Activated T-helper 1 cell treated with anti-CD3 and anti-CD28 coated beads, Interleukin-12 subunit alpha, Interleukin-12 subunit beta, Interleukin-2, Interleukin-4 antibody, amounts not matched to agents 30 ng/mL and 10 ng/mL and 1 ng/mL, durations not matched to agents 14 hours and 24 hours and 36 hours (primary cell): ENCODE measurements at places on chromosomes 16 and 17. TPM values are rescaled to one million over a fixed set of nuclear protein-coding genes. Genes with fewer than 3 reads are reported as not detected.
A peak's percentile ranks its signal among the peaks of the same experiment; 100 is the strongest.

RND2 gene
- 0.07 TPM in 1 of 2 replicates, not detected in the other for total RNA-seq

USP43 gene
- not detected in 2 replicates for total RNA-seq

ITGAX gene
- total RNA-seq: 63.8 and 65.0 TPM in 2 replicates

CCL16 gene
- not detected in 2 replicates for total RNA-seq

TMEM208 gene
- total RNA-seq: 68.5 and 72.4 TPM in 2 replicates

- no peaks in the 10 kb centered on the region for H3K36me3 ChIP-seq
- H3K27me3 ChIP-seq: no peaks in the 10 kb centered on the region
- DNase-seq: no peak
- H3K4me1 ChIP-seq: no peaks in the 10 kb centered on the region
Measured at GRCh38 chr17:7818026-7818425, 16.0 kb upstream of the KDM6B start.

- peaks cover 18% of the 10 kb centered on the region for H3K36me3 ChIP-seq
- H3K27me3 ChIP-seq: peaks cover 2% of the 10 kb centered on the region
- peaks cover 55% of the 10 kb centered on the region for H3K4me1 ChIP-seq
- no peak for DNase-seq
- peak overlapping the region; percentile 86 for H3K4me3 ChIP-seq
Measured at GRCh38 chr16:15948532-15949209, 745 bp upstream of the ABCC1 start.

- peaks cover 34% of the 10 kb centered on the region for H3K27me3 ChIP-seq
- no peak overlapping the region for H3K4me3 ChIP-seq
- no peak for DNase-seq
- H3K36me3 ChIP-seq: no peaks in the 10 kb centered on the region
Measured at GRCh38 chr17:27245230-27245696, 48.7 kb upstream of the WSB1 start.

- H3K27me3 ChIP-seq: no peaks in the 10 kb centered on the region
- DNase-seq: no peak
- no peaks in the 10 kb centered on the region for H3K4me1 ChIP-seq
- H3K27ac ChIP-seq: no peak overlapping the region
- no peak overlapping the region for H3K4me3 ChIP-seq
Measured at GRCh38 chr17:68840073-68840472, 115.1 kb downstream of the ABCA8 start.

GRCh38 chr16:46427340-46428107 lies 193.7 kb downstream of the SHCBP1 start:
- no peaks in the 10 kb centered on the region for H3K36me3 ChIP-seq
- peaks cover 2% of the 10 kb centered on the region for H3K27me3 ChIP-seq
- H3K4me3 ChIP-seq: no peak overlapping the region
- no peak overlapping the region for H3K27ac ChIP-seq
- H3K4me1 ChIP-seq: no peaks in the 10 kb centered on the region
- DNase-seq: no peak
